AG04450 (cell line): ENCODE measurements at places on chromosomes 6 and 20. TPM values are rescaled to one million over a fixed set of nuclear protein-coding genes. Genes with fewer than 3 reads are reported as not detected.

GRCh38 chr6:110971468-110971867 lies 10.4 kb upstream of the RPF2 start:
- no peak for DNase-seq

DNA sequence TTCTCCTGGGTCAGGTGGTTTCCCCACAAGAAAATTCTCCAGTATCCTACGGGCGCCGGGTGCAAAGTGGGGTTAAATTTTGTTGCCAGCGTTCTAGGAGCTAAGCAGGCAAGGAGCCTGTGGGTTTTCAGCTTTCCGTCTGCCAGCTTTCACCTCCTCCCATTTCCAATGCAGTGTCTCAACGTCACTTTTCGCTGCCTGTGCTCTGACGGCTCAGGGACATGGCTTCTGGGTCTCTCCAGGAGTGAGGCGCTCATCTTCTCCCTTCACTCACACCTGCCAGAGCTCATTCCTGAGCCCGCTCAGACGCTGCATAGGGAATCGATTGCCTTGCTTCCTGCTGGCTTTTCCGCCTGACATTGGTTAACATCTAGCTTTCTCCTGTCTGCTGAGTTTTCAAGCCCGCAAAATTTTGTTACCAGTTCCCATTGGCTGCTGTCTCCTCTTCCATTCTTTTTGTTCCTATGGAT lies 7.3 kb upstream of the NAA20 start:
- DNase-seq, result no peak

RSPO3 gene
- not detected in 2 replicates for polyA plus RNA-seq

HLA-DMB gene
- 0.07 and 0.12 TPM in 2 replicates for polyA plus RNA-seq

- DNase-seq, result no peak
These were observed 393.6 kb downstream of the BTBD3 start for GRCh38 chr20:12311094-12311865.
